ENCODE measurements at places on chromosomes 12 and 14.

DNA sequence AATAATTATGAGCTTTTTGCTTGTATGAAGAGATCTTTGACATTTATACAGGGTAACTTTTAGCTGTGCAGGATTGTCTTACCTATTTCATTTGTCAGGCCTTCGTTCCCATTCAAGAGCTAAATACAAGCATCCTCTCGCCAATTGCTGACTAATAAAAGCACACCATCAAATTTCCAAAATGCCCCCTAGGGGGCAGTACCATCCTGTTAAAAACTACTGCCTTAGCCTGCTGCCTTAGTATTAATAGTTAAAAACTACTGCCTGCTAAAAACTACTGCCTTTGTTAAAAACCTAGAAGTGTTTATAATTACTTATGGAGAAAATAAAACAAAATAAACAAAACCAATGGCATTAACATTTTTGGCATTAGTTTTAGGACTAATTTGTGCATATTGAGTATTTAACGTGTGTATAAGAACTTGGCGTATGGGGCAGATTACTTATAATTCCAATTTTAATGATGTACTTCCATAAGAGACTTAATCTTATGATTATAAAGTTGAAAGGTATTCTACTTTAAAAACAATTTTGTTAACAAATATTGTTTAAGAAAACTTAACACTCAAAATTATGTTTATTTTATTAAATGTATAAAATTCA lies 3.0 kb upstream of the IFI27L2 start:
- DNase-seq: peak; percentile 66

DNA sequence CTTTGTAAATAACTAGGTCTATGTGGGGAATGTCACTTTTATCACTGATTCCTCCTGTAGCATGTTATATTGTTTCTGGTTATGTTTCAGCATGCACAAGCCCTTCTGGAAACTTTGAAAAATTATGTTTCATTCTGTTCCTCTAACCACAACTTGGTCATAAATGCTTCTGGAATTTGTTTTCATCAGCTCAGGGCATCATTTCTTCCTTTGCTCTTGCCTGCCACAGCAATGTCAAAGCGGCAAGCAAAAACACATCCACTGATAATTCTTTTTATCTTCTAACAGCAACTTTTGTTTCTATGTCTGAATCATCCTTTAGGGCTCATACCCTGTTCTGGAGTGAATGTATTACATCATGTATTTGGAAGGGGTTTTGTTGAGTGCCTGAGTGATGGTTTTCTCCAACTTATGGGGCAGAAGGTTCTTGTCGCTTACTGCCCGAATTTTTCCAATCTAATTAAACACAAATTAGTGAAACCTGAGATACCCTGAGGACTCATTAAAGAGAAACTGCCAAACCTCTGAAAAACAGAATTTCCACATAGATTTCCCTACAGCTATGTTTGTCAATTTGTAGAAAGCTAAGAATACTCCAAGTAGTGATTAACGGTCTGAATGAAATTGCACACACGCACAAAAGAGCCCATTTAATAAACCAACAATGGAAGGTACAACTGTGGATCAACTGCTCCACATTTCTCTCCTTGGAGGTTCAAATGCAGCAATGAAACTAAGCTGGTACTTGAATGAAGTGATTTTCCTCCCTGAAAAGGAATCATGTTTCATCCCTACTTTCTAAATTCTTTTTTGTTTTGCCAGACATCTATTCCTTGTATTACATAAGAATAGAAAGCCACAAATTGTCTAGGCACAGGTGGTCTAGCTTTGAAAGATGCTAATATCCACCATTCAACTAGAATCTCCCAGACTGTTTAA lies 173.5 kb upstream of the KRR1 start:
- peak; percentile 90 for DNase-seq

- peak; percentile 31 for DNase-seq
Observed at GRCh38 chr12:124713041-124713435, 145.6 kb upstream of the NCOR2 start.

GRCh38 chr12:5650281-5650680 lies 218.4 kb downstream of the NTF3 start:
- peak; percentile 24 for DNase-seq

GRCh38 chr14:23939607-23940326 lies 13.8 kb upstream of the DHRS4 start:
- DNase-seq: no peak

GRCh38 chr14:67373347-67373746 lies 13.2 kb downstream of the EIF2S1 start:
- no peak for DNase-seq

DNA sequence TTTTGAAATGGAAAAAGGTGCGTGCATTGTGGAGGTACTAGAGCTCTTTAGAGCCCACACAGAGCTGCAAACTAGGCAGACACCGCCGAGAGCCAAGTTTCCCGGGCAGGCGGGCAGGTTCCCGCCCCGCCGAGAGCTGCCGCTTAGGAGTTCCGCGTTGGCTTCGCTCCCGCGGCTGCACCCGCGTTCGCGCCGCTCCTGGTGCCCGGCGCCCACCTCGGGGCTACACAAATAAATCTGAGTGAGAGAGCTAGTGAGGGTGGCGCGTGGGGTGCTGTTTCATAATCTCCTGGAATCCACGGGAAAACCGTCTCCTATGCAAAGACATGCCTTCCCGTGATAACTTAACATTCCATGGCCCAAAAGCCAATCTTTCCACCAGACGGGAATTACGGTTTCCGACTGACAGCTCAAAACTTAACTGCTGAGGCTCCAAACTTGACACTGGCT lies 645 bp downstream of the KITLG start:
- DNase-seq: no peak

DNA sequence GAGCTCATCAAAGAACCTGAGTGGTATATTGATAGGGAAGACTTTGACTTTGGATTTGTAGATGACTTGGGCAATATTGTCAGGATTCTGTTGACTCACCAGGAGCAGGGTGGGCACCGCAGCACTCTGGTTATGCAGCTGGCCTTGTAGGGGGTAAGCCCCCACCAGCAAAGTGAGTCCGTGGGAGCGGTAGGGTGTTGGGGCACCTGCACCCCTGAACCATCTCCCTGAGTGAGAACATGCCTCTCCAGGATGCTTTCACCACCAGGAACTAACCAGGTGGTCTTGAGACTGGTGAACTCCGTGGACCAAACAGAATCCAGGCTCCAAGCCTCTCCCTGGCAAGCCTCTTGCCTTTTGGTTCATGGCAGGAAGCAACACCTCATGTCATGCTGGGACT lies 44.0 kb upstream of the EIF5 start:
- DNase-seq: no peak

GRCh38 chr14:78455896-78456435 lies 285.8 kb downstream of the NRXN3 start:
- DNase-seq: no peak

GRCh38 chr12:94122591-94122990 lies 25.8 kb upstream of the PLXNC1 start:
- no peak for DNase-seq

GRCh38 chr12:16349131-16349460 lies 1.7 kb downstream of the MGST1 start:
- DNase-seq: peak; percentile 91

DNA sequence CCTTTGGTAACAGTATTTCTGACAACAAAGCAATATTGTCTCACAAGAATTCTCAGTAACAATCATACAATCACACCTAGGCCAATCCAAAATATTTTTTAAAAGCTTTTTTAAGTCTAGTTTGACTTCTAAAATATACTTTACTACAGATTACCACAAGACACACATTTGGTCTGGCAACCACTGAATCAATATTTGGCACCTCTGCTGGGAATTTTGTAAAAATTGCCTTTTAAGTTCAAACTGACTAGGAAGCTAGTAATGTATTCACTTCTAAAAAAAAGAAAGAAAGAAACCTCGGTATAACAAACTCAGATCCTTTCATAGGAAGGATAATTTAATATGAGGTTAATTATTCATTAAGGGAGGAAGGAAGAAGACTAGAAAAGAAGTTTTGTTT lies 18.2 kb upstream of the ETV6 start:
- no peak for DNase-seq

DNA sequence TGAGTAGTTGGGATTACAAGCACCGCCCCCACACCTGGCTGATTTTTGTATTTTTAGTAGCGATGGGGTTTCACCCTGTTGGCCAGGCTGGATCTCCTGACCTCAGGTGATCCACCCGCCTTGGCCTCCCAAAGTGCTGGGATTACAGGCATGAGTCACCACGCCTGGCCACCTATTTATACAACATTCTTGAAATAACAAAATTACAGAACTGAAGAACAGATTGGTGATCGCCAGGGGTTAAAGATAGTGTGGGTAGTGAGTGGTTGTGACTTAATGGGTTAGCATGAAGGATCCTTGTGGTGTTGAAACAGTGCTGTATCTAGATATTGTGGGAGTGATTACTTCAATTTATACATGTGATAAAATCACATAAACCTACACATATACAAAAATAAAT lies 7.4 kb downstream of the GLIPR1L1 start:
- peak; percentile 15 for DNase-seq

DNA sequence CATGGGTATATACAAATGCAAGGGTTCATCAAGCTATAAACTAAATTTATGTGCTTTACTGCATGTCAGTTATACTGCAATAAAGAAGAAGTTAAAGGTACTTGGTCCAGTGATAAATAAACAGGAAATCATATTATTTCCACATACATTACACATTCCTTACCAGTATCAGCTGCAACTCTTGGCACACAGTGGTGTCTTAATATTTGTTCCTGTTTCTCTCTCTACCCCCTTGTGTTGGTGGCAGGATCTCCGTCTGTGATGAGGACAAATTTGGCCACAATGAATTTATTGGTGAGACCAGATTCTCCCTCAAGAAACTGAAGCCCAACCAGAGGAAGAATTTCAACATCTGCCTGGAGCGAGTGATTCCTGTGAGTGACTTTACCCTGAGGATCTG lies 19.2 kb upstream of the OAS1 start:
- DNase-seq: no peak

GRCh38 chr12:124391340-124392261 lies 96.7 kb downstream of the RFLNA start:
- DNase-seq: peak; percentile 68

- no peak for DNase-seq
Observed at GRCh38 chr12:79020106-79020505, 155.5 kb downstream of the SYT1 start.

DNA sequence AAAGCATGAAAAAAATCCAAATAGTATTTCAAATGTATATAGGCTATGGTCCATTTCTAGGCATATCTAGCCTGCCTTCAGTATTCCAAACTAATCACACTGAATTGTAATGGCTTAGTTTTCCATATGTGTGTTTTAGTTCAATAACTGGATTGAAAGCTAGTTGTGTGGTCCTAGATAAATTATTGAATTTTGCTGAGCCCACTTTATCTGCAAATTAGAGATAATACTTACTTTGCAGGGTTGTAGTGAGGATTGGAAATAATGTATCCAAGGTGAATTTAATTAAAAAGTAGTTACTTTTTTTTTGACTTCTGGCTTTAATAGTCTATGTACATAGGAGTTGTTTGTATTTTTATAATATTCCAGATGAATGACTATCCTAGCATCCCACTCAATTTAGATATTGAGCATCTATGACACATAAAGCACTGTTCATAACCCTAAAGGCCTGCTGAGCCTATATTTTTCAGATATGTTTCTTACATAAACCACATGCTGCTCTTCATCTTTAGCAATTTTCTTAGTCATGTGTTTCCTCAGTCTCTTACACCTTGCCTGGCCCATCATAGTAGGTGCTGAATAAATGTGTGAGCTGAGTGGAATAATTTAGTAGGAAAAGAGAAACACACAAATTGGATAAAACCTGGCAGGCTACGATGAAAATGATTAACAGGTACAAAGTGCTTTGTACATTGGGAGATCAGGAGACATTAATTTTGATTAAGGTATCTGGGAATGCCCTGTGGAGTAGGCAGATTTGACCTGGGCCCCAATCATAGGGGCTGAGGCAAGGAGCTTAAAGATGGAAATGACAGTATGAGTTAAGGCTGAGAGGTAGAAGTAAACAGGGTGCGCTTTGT lies 1.1 kb upstream of the ATP23 start:
- no peak for DNase-seq

- DNase-seq: no peak
Observed at GRCh38 chr14:56892959-56893358, 82.7 kb upstream of the OTX2 start.

GRCh38 chr14:92122761-92123160 lies 992 bp downstream of the CPSF2 start:
- peak; percentile 11 for DNase-seq

DNA sequence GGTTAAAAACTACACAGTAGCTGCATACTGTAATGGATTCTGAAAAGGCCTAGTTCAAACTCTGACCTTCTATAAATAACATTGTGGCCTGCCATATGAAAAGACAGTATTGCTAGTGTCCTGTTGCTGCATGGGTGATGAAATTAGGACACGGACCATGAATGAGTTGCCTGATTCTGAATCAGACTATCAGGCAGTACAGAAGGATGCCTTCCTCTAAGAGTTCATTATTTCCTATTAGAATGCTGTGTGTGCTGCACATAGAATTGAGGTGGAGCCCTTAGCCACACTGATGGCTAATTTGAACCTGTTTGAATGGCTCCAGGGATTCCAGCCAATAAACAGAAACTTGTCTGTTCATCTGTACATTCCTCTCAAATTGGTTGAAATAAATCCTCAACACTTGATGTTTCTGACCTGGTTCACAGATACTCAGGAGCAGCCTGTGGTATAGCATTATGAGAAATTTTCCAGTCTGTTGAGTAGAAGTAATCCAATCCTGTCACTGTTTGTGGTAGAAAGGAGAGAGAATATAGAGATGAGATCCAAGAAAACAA lies 483.2 kb downstream of the APAF1 start:
- DNase-seq: no peak

- DNase-seq: no peak
Observed at GRCh38 chr14:88002421-88003075, 2.4 kb upstream of the GPR65 start.

Measured in fibroblast of skin of right biceps (primary cell).